Mucosa of gallbladder (tissue), 1 donor: ENCODE measurements at places on chromosomes 6 and 20.

DNA sequence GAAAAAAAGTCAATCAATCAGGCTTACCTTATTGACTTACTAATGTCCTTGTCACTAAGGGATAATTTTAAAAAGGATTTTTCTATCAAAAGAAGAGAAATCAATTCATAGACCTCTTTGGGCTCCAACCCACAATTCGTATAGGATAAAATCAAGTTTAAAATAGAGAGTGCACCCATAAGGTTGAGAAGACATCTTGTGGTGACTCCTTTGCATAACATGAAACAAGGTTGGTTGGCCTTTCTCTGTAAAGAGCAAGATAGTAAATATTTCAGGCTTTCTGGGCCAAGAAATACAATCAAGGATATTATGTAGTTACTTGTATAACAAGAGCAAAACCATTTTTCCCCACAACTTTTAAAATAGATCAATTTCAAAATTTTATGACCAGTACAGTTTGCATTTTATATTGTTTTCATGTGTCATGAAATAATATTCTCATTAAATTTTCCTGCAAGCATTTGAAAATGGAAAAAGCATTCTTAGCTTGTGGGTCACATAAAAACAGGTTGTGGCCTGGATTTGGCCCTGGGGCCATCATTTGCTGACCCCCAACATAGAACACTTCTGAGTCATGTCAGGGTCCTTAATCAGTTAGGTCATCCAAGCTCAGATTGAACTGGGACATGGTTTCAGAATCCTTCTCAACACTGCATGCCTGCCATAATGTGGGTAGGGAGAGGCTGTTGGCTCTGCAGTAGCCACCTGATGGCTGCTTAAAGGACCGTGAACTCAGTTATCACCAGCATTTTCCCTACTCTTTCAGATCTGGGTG is 76.7 kb downstream of the MYB start:
- DNase-seq = no peak

DNA sequence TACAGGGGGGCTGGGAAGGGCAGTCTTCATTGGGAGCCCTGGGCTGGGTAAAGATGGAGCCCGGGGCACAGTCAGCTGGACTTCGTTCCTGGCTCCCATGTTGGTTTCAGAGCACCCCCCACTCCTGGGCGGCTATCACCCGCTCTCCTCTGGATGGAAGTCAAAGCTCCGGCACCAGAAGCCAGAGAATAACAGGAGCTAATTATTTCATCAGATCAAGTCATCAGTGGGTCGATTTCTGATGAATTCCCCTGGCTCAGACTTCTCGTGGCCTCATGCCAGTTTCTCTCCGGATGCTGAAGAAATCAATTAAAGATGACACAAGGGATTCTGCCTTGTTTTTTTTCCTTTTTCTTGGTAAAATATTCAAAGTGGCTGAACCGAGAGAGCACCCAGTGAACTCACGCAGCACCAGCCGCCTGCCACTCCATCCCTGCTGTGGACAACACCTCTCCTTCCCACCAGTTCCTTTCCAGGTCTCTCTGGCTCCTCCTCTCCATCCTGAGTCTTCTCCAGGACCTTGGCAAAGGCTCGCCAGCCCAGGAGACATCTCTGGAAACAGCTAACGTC is 22.5 kb downstream of the SULF2 start:
- DNase-seq = peak; percentile 59

GRCh38 chr6:756224-756623 is 63.3 kb upstream of the EXOC2 start:
- no peak for DNase-seq

DNA sequence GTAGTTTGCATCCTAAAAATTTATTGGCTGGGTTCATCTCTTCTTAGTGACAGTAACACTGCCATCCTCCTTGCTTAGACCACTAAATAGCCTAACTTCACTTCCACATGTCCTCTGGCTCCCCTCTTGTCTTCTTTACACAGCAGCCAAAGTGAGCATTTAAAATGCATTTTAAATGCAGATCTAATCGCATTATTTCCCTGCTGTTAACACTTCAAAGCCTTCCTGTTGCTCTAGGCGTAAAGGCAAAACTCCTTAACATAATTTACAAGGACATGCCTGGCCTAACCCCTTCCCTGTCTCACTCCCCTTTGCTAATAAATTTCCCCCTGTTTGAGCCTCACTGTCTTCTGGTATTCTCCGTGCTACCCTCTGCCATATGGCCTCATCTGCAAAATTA is 26.5 kb downstream of the NKAIN2 start:
- DNase-seq = no peak

- no peak for DNase-seq
Measured at GRCh38 chr20:12670301-12670700, 338.5 kb upstream of the SPTLC3 start.

GRCh38 chr6:72691249-72691648 is 69.4 kb downstream of the KCNQ5 start:
- DNase-seq = no peak

DNA sequence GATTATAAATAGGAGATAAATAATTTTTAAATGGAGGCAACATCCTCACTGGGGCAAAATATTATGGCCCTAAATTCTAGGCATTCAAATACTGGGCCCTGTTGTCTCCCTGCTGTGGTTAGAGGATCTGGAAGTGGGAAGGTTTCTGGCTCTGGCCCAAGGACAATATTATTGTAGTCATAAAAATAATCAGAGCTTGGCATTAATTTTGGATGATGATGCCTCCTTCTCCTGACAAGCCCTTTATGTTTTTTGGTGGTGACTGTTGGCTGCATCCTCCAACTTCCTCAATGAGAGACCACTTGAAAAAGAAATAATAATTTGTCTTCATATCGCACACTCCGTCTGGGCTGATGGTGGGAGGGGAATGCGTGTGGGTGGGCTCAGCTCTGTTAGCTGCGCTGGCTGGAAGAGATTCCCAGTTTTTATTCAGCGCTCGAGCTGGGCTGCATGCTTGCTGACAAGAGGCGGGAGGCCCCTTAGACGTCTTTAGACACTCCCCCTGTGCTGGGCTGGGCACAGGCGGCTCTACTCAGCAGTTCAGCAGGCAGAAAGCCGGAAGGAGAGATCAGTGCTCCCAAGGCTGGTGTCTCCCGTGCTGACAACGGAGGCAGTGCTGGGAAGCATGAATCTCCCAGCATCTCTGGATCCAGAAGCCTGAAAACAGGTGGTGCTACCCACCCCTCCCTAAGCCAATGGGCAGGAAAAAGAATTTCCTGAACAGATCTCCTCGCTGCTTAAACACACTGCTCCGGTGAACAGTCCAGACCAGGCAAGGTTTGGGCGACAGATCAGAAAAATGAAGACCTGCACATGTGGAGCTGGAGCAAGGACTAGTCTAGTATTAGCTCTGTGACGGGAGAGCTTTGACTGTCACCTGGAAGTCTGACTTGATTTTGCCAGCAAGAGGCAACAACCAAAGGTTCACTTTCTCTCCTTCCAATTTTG is 97.7 kb downstream of the SYCP2 start:
- DNase-seq = peak; percentile 44

DNA sequence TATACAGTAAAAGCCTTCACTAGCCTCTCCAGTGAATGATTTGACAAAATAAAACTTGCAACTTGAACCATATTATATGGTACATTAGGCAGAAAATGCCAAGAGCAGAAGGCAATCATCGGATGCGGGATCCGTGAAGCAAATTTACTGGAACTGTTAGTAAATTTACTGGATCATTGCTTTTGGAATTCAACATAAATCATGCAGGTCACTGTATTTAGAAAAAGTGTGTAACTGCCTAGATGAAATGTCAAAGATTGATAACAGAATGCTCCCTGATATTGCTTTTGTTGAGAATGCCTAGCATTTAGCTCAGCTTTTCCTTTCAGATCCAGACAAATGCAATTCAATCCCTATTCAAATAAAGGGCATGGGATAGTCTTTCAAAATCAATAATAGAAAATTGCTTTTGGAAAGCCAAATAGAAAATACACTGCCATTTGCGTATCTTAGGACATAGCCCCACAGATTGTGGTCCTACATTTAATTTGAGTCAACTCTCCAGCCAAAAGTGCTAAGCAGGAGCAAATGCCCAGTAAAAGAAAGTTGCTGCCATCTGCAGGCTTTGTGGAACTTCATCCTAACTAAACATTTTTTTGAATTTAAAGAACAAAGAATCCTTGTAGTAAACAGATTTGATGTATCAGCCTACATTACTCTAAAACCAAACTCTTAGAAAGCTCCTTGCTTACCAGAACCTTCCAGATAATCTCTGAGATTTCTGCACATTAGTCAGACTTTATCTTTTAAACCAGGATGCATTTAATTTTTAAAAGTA is 109.5 kb upstream of the HSF2 start:
- no peak for DNase-seq

DNA sequence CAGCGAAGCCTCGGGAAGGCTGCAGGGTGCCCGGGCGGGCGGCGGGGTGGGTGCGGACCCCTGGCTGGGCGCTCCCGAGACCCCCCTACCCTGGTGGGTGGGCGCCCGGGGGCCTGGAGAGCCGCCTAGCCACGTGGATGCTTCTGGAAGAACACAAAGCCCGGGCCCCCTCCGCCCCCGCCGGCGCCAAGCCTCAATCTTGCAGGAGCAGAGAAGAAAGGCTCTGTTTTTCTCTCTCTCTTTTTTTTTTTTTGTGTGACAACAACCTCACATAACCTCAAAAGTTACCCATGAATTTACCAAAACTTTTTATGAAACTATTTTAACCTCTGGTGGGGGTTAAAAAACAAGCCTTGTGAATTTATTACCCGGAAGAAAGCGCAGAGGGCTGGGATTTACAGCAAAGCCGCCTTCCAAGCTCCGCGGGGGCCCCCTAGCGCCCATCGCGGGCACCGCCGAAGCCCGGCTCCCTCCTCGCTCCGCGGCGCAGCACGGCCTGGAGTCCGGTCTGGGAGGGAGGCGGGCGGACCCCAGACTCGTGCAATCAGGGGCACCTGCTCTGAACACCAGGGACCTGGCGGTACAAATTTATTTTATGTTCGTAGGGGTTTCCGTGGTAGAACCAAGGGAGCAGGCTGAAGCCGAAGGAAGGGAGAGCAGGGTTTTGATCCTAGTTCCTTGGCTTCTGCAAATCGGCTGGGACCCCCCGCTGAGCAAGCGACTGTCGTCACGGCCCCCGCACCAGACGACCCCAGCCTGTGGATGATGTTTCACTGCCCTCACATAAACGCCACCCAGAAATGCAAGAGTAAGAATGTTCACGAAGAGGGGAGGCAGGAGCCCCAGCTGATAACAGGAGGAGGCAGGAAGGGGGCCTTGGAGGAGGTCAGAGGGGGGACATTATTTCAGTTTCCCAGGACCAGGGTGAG is 58.9 kb downstream of the ZNF831 start:
- peak; percentile 83 for DNase-seq
